ENCODE measurements at places on chromosomes 2 and 18. TPM values are rescaled to one million over a fixed set of nuclear protein-coding genes. Genes with fewer than 3 reads are reported as not detected.

DNA sequence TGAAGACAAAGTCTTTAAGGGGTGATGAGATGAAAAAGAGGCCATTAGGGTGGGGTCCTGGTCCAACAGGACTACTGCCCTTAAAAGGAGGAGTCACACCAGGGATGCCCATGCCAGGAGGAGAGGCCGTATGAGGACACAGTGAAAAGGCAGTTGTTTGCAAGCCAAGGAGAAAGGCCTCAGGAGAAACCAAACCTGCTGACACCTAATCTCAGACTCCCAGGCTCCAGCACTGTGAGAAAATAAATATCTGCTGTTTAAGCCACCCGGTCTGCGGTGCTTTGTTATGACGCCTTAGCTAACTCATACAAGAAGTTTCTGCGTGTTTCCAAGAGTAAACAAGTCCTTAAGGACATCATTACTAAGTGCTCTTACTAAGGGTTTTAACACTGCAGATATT is 93.6 kb downstream of the DNER start:
- DNase-seq = no peak

- no peak for DNase-seq
These were observed 57.0 kb downstream of the CD28 start for GRCh38 chr2:203763241-203763937.

DNA sequence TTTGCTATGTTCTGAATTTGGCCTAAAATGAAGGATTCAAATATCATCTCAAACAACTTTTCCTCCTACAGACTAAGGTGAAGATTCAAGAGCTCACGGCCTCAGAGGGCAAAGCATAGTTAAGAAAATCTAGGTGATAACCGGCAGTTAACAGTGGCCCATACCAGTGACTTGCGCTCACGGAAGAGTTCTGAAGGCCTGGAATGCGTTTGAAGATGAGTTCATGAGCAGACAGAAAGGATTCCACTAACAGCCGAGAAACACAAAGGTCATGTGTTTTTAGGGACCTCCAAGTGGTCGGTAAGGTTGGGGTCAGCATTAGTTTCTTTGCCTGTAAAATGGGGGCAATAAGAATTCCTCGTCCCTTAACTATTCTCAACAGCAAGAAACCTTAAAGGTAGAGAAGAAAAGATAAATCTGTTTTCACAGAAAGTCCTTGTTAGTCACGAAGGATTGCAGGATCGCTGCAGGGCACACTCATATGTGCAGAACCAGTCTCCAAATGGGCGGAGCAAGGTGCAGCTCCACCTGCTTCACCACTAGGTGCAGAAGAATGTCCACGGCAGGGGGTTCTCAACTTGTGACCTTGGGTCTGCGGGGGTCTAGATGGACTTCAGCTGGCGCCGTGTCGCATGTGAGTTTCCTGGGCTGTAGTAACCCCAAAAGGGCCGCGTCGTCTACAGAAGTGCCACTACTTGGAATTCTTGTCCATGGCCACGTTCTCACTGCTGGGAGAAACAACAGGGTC is 708 bp upstream of the RPIA start:
- DNase-seq = no peak

DNA sequence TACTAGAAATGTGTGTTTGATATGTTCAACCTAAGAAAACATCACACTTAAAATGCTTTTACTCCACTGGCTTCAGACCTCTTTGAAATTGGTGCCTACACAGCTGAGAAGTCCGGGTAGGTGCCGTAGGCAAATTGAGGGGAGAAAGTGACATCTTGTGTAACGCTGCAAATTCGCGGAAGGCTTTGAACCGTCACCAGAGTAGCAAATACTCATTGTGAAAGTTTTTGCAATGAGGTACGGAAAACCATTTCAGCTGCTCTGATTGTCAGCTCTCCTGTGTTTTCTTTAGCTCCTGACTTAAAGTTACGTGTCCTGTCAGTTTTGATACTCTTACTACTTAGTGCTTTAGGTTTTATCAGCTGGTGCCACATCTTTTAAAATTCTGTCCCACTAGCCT is 224.5 kb downstream of the FAM210A start:
- DNase-seq = no peak

DNA sequence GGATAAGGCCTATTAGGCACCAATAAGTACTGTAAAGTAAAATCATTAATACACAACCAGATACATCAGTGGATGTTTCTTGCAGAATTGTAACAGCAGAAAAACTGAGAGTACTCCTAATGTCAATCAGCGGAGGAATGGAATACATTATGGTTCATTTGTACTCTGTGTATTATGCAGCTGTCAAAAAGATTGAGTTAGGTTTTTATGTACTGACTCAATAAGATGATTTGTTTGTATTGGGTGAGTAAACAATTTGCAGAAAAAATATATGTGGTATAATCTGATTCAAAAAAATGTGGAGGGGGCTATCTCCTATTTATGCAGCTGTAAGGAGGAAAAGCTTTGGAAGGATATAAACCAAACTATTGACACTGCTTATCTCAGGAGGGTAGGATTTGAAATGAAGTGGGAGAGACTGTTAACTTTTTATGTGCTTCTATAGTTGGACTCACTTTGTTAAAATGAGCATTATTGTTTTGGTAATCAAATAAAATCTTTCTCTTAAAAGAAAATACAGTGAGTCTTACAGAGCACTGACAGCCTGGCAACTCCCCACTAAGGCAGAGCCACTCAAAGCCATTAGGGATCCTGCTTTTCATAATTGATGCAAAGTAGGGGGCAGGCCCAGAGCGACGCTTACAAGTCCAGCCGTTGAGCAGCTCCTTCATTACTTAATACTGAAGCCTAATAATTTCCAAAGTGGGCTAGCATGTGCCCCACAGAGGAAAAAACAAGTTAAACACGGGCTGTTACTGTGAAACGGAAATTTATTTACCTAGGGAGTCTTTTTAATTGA is 168.8 kb downstream of the PHLPP1 start:
- DNase-seq = no peak

- DNase-seq = no peak
These were observed 278.4 kb downstream of the ALPK2 start for GRCh38 chr18:58350526-58350925.

DNA sequence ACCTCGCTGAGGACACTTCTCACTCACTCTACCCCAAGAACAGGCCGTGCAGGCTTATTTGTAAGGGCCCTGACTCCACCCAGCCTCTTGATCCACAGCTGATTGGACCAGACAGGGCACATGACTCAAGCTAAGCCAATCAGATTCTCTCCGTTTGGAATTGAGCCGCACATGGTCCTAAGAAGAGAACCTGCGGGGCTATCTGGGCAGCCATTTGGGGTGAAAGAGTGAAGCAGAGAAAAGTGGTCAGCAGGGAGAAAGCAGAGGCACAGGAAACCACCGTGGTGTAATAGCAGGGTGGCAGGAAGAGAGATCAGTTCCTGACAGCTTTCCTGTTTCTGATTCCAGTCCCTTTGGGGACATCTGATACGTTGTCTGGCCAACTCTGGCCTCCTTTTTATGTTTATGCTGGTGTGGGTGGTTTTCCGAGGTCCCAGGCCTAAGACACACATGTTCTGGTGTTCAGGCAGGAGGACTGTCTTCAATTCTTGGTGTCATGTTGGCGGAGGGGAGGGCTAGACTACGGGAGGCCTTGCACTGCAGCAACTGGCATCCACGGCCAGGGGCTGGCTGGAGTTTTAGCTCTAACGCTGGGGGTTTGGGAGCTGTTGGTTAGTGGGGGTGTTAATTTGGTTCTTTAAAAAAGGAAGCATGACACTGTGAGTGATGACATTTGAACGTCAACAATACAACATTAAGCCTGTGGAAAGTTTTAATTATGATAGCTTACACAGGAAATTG is 26.1 kb upstream of the SPTBN1 start:
- DNase-seq = no peak

- DNase-seq = no peak
These were observed 394.6 kb upstream of the LRATD1 start for GRCh38 chr2:14237902-14238301.

DNA sequence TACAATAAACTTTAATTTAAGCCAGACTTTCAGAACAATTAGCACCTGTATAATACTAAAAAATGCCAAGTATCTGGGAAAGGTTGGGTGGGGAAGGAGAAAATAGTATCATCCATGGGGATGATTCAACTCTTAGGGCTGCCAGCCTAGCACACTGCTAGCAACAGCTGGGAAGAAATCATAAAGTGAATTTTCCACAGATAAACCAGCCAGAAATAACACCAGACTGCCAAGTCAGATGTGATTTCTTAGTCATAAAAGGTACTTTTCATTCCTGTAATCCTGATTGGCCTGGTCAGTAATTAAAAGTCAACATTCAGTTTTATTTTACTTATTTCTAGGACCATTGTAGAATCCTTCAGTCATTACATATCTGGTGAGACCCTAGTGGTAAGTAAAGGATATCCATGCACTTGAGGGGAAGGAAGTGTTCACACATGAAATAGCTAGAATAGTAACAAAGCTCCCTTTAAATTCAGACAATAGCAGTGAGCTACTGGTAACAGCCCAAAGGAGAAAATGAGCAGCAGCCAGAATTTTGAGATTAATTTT is 59.4 kb downstream of the LIMS1 start:
- DNase-seq = peak; percentile 94

DGKD gene
- 4.2 TPM for polyA plus RNA-seq

ACOXL gene
- not detected for polyA plus RNA-seq

Measured in BJ (cell line).